ENCODE measurements at places on chromosomes 11 and 22.
A peak's percentile ranks its signal among the peaks of the same experiment; 100 is the strongest.

GRCh38 chr22:20146777-20147176 lies 4.1 kb downstream of the CCDC188 start:
- DNase-seq = no peak

GRCh38 chr11:66718320-66718971 lies 10.6 kb downstream of the SPTBN2 start:
- no peak for DNase-seq

DNA sequence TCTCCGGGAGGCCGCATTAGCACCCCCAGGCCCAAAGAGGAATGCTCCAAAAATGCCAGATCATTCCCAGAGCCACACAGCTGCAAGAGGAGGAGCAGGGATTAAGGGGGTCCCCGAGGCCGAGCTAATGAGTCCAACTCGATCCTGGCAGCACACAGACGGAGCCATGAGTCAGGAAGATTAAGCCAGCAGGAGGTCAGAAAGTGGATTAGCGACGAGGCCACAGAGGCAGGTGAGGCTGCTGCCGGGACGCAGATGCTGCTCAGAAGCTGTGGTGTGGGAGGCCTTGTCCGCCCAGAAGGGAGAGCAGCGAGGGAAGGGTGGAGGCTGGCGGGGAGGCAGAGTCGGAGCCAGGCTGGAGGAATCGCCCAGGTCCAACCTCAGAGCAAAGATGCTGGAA lies 120.5 kb downstream of the SHANK2 start:
- DNase-seq = no peak

- DNase-seq = no peak
Observed at GRCh38 chr11:107834995-107835394, 23.6 kb downstream of the SLC35F2 start.

DNA sequence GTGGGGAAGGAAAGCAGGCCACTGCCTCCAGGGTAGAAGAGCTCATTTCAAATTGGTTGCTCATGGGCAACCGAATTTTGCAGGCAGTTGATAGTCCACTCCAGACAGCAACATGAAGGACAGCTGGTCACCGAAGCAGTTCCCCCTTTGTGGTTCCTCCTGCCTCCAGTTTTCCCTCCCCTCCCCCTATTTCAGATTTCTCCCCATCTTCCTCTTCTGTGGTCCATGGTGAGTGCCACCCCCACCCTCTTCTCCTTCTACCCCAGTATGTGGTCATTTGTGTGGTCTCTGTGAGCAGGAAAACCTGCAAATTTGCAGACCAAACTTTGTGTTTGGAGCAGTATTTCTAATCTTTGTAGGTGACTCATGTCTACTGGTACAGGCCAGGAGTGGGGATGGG lies 38.2 kb upstream of the PAK1 start:
- no peak for DNase-seq

DNA sequence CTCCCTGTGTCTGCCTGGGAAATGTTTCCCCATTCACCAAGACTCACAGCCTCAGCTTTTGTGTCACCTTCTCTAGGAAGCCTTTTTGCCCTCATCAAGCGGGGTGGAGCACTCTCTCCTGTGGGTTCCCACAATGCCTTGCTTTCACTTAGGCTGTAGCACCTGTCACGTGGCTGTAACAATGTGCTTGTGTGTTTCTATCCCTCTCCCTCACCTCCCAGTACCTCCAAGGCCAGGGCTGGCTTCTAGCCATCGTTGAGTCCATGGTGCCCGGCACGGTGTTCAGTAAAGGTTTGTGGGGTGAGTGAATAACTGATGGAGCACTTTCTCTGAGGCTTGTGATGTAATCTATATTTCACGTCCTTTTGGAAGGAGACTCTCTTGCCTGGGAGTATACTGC lies 153.2 kb downstream of the TTC17 start:
- DNase-seq = no peak

- DNase-seq = peak; percentile 56
Observed at GRCh38 chr11:65454696-65455456, 32.3 kb downstream of the NEAT1 start.

- DNase-seq = no peak
Observed at GRCh38 chr22:37926358-37926757, 20.3 kb downstream of the MICALL1 start.

GRCh38 chr11:63747011-63747410 lies 21.6 kb downstream of the ZFTA start:
- DNase-seq = no peak

GRCh38 chr11:66894141-66894540 lies 37.3 kb downstream of the LRFN4 start:
- DNase-seq = no peak

DNA sequence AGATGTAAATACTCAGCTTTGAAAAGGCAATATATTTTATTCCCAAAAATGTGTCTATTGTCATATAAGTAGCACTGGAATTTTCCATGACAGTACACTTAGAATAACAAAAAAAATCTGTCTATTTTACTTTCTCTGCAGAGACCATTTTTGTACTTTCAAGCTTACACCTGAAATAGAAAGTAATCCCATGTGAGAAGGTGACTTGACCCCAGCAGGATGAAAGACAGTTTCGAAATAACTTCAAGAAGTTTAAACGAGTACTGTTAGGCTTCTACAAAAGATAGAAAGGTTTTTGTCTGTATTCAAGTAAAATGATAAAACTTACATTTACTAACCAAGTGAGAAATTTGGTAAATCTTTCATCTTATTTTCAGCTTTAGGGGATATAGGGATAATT lies 259.9 kb upstream of the CTSC start:
- no peak for DNase-seq

DNA sequence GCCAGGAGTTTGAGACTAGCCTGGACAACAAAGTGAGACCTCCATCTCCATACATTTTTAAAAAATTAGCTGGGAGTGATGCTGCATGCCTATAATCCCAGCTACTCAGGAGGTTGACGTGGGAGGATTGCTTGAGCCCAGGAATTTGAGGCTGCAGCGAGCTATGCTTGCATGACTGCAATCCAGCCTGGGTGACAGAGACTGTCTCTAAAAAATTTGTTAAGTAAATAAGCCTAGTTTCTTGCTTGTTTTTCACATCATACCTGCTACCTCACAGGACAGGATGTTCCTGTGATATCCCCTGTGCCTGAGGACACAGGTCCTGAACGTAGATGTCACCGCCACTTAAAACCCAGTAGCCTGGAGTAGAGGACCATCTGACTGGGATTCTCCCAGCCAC lies 348.6 kb downstream of the MN1 start:
- DNase-seq = no peak

DNA sequence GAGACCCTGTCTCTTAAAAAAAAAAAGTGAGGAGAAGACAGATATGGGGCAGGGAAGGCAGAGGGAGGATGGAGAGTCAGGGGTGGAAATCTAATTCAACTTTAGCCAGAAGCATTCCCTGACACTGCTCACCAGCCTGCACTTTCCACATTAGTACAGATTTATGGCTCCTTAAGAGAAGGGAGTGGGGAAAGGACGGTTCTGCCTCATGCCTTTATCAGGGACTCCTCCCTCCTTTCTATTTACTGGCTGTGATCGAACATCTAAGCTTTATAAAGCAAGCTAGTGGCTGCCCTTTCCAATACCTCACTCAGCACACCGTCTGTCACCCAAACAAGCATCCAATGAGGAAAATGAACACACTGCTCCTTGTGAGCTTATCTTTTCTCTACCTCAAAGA lies at the start of gene PATE4:
PATE4 (plus strand) TSS at position 301 of the 400 bp plus-strand sequence; CDS start at position 345, 44 bp downstream.
- DNase-seq = no peak

DNA sequence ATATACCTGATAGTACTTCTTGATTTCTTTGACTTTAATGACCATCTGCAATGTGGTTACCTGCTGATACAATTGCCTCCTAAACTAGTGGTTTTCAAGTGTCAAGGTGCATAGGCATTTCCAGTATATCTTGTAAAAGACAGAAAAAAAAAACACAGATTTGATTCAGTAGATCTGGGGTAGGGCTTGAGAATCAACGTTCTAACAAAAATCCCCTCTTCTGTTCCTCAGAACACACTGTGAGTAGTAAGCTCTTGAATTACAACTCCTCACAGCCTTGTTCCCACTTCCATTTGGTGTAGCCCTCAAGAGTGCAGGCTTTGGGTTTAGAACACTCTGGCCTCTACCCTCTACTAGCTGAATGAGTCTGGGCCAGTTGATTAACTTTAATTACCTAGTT lies 78.0 kb upstream of the CTSC start:
- DNase-seq = no peak

DNA sequence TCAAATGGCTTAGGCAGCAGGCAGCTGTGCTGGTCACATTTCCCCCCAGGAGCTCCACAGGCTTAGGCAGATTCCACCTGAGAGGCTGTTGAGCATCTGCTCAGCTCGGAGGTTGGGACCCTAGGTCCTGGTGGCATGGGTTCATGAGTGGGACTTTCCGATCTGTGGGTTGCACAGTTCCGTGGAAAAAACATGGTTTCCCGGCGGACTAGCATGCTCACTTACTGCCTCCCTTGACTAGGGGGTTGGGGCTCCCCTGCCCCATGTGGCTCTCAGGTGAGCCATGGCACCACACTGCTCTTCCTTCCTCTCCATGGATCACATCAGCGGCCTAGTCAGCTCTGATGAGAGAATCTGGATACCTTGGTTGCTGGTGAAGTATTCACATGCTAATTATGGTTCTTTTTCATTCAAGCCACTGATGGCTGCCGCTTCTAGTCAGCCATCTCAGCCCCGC lies 685.1 kb downstream of the METTL15 start:
- no peak for DNase-seq

DNA sequence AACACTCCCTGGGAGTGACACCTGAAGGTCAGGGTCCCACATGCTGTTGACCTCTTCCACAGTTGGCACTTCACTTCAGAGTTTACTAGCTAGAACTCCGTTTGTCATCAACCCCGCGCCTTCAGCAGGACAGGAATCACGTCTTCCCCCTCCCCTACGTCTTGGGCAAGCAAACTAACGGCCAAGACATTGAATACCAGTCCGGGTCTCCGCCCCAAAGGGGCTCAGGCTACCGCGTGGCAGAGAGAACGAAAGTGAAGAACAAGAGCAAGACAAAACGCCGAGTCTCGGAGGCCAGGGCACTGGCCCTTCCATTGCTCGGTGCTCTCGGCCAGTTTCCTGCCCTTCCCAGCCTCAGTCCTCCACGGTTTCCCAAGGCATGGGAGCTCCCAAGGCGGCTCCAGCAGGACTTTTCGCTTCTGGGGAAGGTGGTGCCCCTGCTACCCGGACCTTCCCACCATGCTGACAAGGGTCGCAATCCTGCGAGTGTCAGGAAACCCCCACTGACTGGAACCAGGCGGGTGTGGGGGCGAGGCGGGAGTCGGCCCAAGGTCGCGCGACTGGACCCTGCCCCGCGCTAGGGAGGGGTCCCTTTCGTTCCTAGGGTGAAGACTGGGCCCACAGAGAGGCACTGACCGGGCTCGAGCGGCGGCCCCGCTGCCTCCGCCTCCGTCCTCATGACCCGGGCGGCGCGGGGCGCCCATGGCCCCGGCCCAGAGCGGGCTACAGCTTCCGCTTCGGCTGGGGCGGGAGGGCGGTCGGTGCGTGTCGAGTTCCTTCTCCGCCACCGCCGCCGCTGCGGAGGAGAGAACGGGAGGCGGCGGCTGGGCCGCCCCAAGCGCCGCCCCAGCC lies at the start of gene GUCD1:
GUCD1 (minus strand) TSS at position 826 of the 852 bp plus-strand sequence; CDS start at position 679, 147 bp downstream.
- DNase-seq = no peak

DNA sequence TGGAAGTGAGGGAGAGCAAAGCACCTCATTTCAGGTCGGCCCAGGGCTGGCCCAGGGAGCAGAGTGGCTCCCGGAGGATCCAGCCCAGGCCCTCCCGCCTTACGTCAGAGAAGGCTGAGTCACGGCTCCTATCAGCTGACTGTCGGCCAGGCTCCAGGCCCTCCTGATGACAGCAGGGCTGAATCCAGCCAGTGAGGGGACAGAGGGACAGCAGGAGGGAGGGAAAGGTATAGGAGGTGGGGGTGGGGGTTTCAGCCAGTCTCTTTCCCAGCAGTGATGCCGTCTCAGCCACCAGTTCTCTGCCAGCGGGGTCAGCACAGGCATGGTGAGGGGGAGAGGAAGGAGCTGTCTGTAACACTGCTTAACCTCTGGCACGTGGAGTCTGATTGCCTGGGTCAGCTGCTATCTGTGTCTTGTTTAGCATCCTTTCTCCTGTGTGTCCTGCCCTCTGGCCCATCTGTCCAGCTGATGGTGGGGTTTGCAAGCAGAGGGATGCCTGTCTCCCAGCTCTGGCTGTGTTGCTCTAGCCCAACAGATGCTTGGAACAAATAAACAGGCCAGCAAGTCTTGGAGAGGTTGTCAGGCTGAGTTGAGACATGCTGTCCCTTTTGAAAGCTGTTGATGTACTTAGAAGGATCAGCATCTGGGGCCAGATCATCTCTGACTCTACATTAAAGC lies 74.0 kb downstream of the ADAMTS15 start:
- DNase-seq = peak; percentile 51

DNA sequence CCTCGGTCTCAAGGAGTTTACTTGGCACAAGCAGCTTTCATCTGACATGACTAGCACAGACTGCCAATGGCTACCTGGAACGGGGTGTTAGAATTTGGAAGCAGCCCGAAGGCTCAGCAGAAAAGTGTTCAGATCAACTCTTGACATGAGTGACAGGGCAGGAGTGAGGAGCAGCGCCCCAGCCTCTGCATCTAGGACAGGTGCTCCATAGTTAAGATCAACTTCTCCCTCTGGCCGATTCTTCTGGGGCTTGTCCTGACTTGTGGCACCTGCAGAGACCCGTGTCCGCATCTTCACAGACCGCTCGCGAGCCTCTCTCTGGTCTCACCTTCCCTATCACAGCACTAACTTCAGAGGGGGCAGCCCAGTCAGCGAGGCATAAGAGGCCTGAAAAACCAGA lies 42.5 kb upstream of the CHKA start:
- no peak for DNase-seq

- peak; percentile 31 for DNase-seq
Observed at GRCh38 chr11:78290293-78291176, 101.8 kb downstream of the USP35 start.

- no peak for DNase-seq
Observed at GRCh38 chr22:37199760-37200108, 11.7 kb upstream of the C1QTNF6 start.

DNA sequence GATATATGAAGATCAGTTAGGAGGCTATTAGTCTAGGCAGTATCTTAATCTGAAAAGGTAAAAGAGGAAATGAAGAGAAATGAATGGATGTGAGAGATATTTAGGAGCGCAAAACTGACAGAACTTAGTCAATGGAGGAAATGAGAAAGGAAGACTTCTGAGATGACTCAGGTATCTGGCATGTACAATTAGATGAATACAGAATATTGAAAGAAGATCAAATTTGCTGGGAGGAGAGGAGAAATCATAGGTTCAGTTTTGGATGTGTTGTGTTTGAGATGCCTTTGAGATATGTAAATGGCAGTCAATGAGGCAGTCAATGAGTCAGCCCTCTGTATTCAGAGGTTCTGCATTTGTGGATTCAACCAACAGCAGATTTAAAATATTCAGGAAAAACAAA lies 42.9 kb upstream of the GAB2 start:
- DNase-seq = no peak

DNA sequence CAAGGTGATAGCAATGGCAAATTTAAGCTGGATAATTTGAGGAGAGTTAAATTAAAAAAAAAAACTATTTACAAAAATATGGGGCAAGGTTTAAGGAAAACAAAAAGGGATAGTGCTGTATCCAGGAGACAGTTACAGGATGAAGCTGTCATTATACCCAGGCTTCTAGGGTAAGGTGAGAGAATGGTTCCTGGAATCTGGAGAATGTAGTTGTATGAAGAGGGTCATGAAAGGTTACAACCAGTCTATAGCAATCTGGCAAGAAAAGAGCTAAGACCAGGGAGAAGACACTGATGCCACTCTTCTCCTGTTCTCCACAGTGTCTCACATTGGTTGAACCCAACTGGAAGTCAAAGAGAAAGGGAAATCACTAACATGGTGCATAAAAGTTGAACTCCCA lies 144.9 kb downstream of the SOX6 start:
- no peak for DNase-seq
